ENCODE measurements at places on chromosomes 1 and 21.
A peak's percentile ranks its signal among the peaks of the same experiment; 100 is the strongest.

- no peak for DNase-seq
Measured at GRCh38 chr1:12209495-12209832, 20.4 kb upstream of the VPS13D start.

DNA sequence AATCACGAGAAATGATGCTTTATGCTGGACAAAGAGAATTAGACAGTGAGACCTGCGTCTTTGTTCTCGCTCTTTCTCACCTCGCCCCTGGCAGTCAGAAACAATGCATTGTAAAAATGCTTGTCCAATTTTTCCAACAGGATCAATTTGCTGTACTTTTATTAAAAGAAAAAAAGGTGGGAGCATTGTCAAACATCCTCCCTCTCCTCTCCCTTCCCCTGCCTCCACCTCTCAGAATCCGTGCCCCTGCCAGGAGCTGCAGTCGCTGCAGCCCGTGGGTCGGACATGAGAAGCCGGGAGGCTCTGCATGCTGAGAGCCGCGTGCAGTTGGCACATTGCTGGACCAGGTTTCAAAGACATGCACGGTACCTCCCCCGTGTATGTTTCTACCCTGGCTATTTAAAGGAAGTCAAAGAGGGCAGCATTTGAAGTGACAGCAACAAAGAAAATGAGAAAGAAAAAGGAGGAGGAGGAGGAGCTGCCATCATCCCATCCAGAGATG, 161.0 kb upstream of the KAZN start:
- no peak for DNase-seq

DNA sequence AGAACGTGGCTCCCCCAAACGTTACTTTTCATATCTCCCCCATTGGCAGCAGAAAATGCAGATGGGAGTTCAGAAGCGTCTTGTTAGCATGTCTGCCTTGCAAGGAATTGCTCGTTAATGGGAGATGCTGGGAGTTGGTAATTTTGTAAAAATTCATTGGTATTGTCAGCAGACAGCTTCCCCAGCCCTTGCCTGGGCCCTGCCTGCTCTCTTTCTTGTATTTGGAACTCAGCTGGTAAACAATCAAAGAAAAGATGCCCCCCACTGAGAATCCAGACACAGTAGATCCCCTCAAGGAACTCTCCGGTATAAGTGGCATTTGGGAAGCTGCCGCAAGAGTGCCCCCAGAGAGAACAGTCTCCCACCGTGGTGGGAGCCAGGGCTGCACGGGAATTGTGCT, 94.4 kb upstream of the IGSF21 start:
- DNase-seq: no peak

GRCh38 chr1:5991381-5992025, 722 bp downstream of the NPHP4 start:
- peak; percentile 41 for DNase-seq

GRCh38 chr1:15332952-15333715, 76.6 kb upstream of the EFHD2 start:
- no peak for DNase-seq

GRCh38 chr21:38899277-38899947, 93.7 kb downstream of the ETS2 start:
- no peak for DNase-seq

DNA sequence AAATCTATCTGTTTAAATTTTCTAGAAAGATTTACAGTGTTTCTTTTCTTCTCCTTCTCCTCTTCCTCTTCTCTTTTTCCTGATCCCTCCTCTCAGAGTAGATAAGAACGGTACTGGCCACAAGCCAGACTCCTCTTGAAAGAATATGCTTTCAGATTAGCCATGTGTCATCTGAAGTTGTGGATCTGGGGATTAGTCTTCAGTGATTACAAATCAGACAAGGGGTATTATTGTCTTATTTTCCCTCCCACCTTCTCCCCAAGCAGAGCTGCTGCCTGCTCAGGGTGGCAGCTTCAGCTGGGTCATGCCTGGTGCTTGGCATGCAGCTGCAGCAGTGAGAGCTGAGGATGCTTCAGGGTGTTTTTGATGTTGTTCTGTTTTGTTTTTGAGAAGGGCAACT, 42.7 kb downstream of the SGIP1 start:
- peak; percentile 30 for DNase-seq

DNA sequence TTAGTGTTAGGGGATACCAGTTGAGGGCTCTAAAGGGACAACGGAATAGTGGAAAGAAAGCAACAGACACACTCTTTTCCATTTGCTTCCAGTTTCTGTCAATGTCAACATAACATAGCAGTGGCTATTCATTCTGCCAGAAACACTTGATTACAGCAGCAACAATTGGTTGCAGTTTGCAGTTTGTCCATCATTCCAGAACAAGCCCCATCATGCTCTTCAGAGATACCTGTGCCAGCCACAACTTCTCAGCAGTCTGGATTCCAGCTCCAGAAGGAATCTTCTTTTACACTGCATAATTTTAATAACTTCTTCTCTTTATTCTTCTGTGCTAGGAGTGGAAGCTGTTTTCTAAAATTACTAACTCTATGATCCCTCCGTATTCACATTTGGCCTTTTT, 1521.4 kb downstream of the PLA2G4A start:
- no peak for DNase-seq

- peak; percentile 7 for DNase-seq
Measured at GRCh38 chr1:147171399-147172167, 687 bp downstream of the PRKAB2 start.

GRCh38 chr1:31390071-31390470, 17.2 kb upstream of the FABP3 start:
- DNase-seq: no peak

- DNase-seq: no peak
Measured at GRCh38 chr1:83927701-83928100, 71.2 kb downstream of the TTLL7 start.

- peak; percentile 65 for DNase-seq
Measured at GRCh38 chr1:205664399-205665017, 15.8 kb downstream of the SLC45A3 start.

DNA sequence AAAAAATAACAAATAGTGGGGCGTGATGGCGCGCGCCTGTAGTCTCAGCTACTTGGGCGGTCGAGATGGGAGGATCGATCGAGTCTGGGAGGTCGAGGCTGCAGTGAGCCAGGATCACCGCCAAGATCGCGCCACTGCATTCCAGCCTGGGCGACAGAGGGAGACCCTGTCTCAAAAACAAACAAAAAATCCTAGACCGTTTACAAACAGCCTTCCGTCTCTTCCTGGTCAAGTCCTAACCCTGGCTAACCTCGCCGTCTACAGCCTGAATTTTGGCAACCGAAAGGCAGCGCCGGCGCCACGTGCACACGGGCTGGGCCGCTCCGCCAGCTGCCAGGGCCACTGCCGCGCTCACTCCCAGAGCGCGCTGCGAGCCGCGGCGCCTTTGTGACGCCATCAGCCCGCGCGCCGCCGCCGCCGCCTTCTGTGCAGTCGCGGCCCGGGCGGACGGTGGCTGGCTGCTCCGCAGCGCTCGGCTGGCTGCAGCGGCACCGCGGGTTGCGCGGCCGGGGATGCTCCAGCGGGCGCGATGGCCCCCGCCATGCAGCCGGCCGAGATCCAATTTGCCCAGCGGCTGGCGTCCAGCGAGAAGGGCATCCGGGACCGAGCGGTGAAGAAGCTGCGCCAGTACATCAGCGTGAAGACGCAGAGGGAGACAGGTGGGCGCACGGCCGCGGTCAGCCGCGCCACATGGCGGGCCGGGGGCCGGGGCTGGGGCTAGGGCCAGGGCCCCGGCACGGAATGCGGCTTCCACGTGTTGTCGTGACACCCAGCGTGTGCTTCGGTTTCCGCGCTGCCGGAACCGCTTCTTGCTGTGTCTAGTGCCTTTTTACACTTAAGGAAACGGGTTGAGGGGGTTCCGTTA, at the start of the genes HSF2BP and RRP1B:
HSF2BP (minus strand) TSS at position 353 of the 865 bp plus-strand sequence. CDS start 1,392 bp downstream, outside the sequence.
RRP1B (plus strand) TSS at position 425 of the 865 bp plus-strand sequence; CDS start at position 530, 105 bp downstream.
- DNase-seq: peak; percentile 94

GRCh38 chr1:93556291-93556690, 108.4 kb downstream of the FNBP1L start:
- peak; percentile 51 for DNase-seq

DNA sequence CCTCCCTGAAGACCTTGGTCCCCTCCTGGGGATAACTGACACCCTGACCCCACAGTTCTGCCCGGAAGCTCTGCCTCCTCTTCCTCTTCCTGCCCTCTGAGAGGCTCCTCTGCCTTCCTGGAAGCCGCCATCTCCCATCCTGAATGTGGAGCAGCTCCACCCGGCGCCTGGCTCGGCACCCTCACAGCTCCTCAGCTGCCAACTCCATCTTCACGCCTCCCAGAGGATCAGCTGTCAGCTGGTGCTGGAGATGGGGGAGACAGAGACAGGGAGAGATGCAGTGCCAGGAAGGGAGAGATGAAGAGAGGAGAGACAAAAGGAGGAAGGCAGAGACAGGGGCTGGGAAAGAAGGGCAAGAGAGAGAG, 210.4 kb upstream of the CSF3R start:
- DNase-seq: no peak

- DNase-seq: no peak
Measured at GRCh38 chr1:30225357-30225756, 498.0 kb downstream of the MATN1 start.

DNA sequence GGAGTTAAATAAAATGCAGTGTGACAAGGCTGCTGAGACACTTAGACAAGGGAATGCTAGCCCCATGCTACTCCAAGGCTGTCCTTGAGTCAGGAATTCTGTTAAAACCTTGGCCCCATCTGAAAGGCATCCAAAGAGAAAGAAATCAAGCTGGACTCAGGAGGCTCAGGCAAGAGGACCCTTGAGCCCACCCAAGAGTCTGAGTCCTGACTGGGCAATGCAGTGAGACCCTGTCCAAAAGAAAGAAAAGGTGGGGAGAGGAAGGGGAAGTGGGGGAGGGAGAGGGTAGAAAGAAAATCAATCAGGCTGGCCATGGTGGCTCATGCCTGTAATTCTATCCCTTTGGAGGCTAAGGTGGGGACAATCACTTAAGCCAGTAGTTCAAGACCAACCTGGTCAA, 26.7 kb downstream of the CLSTN1 start:
- DNase-seq: no peak

- no peak for DNase-seq
Measured at GRCh38 chr1:29761159-29761928, 525.0 kb downstream of the PTPRU start.

DNA sequence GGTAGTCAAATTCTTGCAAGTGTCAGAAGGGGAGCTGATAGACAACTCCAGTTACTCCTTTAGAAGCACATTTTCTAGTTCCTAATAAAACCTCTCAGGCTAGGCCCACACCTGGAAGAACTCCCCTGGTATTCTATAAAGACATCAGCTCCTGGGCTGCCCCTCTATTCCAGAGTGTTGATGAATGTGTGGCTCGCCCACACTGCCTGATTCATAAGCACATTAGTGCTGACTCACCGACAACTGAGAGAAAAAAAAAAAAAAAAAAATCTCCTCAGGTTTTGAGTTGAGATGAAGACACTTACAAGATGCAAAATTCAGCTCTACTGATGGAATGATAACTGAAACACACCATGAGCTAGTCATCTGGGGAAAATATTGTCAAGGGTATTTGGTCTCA, 188.1 kb downstream of the TNR start:
- DNase-seq: peak; percentile 77

- DNase-seq: no peak
Measured at GRCh38 chr1:205189131-205189530, 22.4 kb downstream of the DSTYK start.

GRCh38 chr1:173406783-173407230, 70.3 kb upstream of the PRDX6 start:
- DNase-seq: peak; percentile 39

- no peak for DNase-seq
Measured at GRCh38 chr1:13826009-13826408, 126.0 kb downstream of the PRDM2 start.

DNA sequence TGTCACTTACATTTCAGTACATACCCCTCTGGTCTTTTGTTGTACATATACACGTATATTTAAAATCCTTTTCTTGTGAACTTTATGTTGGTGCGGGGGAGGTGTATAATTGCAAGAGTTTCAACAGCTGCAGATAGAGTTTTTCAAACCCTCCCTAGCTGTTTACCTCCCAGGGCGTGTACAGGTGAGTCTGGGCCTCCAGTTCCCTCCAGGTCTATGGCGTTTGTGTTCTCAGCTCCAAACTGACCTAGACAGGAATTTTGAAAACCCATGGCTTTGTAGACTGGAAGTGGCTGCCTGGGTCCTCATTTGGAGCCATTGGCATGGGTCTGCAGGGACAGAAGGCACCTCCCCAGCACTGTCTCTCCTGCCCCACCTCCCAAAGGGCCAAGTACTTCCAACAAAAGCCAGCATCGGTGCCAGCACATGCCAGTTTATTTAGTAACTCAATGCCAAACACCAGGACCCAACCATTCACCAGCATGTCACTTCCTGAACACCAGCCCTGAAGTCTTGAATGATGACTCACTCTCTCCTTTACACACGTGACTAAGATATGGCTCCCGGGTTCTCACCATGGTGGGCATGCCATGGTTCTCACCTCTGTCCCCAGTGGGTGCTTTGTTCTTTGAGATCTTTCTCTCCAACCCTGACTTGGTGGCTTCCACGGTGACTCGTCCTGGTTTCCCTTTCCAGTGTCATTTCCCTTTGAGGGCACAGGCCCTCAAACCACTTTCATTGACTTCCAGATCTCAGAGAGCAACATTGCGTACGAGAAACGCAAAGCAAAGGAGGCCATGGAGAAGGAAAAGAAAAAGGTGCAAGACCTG, 57.3 kb upstream of the EFHD2 start:
- DNase-seq: peak; percentile 95

- DNase-seq: no peak
Measured at GRCh38 chr21:45499201-45499750, 43.0 kb downstream of the SLC19A1 start.

GRCh38 chr1:58908561-58909560, 125.0 kb upstream of the JUN start:
- peak; percentile 82 for DNase-seq

- peak; percentile 14 for DNase-seq
Measured at GRCh38 chr1:84353695-84354094, 44.6 kb upstream of the DNASE2B start.

DNA sequence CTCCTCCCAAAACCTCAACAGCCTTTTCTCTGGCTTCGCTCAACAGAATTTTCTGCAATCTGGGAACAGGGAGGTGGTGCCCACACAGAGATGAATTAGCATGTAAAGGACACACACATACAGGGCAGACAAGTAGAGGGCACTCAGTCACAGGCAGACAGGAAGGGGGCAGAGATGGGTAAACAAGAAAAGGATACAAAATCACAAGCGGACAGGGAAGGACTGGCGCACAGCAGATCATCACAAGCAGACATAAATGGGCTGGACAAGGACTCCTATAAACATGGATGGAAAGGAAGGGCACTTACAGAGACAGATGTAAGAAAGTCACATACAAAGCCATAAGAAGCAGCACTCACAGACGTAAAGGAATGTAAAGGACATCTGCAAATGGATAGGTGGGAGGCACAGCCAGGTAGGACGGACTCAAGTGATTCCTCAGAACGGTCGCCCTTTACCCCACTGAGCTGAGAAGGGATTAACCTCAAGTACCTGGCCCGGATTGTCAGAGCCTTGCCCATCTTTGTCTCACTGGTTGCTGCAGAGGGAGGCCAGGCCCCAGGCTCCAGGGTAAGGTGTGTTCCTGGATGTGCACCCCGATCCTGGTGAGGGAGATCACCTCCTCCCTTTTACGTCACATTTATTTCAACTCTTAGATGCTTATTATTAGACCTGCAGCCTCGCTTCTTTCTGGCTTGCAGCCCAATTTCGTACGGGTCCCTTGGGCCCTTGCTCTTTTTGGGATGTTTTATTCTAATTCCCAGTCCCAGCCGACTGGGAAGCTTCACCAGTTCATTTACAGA, 836 bp upstream of the PRCC start:
- DNase-seq: no peak

- no peak for DNase-seq
Measured at GRCh38 chr1:228207851-228208821, at the start of gene OBSCN. Gene OBSCN, plus strand, starts transcription at chr1:228208044. Its CDS starts 3,740 bp downstream, at chr1:228211784.

- DNase-seq: peak; percentile 43
Measured at GRCh38 chr1:53738205-53739108, 507 bp downstream of the GLIS1 start.

All from Daoy (cell line).